ENCODE measurements at places on chromosomes 16 and 17.
A peak's percentile ranks its signal among the peaks of the same experiment; 100 is the strongest.

DNA sequence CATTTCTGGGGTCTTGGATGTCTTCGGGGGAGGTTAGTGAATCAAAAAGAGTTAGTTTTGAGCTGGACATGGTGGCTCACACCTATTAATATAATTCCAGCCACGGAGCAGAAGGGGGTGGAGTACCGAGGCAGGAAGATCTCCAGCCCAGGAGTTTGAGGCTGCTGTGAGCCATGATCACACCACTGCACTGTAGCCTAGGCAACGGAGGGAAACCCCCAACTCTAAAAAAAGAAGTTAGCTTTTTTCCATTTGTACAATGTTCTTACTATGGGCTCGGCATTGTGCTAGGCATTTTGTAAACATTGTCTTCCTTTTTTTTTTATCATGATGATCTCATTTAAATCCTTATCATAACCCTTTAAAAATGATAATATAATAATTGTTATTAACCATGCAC, 8.3 kb upstream of the SNF8 start:
- DNase-seq: no peak

- no peak for DNase-seq
Observed at GRCh38 chr16:12362482-12363458, 386.2 kb downstream of the SNX29 start.

DNA sequence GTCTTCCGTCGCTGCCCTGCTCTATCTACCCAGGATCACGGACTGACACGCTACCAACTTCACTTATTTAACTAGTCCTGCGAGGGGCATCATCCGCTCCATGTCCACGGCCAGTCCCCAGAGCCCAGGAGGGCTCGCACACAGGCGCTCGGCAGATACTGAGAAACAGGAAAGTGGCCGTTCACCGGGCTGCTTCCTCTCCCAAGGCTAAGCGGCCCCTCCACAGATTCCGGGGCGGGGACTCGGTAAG, 388 bp downstream of the OXLD1 start:
- peak; percentile 32 for DNase-seq

- no peak for DNase-seq
Observed at GRCh38 chr17:50584116-50584515, 23.6 kb downstream of the CACNA1G start.

DNA sequence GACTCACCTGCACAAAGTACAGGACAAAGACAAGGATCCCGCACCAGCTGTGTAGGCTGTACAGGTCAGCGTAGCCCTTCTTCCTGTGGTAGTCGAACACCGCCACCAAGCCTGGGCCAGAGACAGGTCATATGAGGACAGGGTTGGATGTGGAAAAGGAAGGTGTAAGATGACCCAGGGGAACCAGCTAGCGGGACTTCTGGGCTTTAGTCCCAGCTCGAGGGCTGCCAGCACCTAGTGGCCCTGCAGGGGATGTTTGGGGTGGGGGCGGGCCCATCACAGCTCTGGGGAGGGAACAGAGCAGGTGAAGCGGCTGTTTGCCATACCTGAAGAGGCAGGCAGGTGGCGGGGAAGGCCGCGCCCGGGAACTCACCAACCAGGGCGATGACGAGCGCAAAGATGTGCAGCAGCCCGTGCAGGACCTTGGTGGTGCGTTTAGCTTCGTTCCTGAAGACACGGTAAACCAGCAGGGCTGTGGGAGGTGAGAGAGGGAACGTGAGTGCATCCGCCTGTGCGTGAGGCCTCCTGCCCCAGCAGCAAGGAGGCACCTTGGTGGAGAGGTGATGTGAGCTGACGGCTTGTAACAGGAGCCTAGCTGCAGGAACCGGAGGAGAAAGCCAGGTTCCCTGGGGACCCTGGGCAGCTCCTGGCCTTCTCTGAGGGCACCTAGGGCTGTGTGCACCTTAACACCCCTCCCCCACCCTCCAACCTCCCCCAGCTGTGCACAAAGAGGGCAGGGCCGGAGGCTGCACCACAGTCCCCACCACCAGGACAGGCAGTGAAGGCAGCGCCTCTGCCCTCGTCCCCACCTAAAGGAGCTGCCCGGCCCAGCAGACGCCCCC, 10.2 kb downstream of the CYB561 start:
- no peak for DNase-seq

- DNase-seq: no peak
Observed at GRCh38 chr17:28385406-28385805, 13.9 kb downstream of the SARM1 start.

DNA sequence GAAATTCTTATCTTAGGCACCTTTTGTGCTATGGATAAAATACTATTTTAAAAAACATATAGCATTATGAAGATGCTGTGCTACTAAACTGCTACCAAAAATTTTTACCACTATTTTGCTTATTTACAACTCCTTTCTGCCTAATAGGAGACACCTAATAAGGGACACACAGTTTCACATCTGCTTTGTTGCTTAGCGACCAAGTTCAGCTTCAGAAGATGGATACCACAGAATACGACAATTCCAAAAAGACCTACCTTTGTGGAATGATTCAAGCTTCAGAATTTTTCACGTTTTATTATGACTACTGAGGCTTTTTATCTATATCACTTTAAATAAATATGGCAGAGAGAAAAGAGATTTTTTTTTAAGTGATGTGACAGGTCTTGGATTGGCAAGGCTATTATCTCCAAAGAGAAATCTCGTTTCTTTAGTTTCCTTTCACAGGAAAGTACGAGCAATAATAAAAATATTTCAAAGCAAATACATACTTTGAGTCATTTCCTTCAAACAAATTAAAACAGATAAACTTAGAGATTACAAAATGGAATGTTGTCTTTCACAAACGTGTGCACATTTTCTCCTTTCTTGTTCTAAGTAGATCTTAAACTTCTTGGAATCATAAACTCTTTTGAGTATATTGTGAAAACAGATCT, 35.4 kb downstream of the SPAG9 start:
- DNase-seq: no peak

DNA sequence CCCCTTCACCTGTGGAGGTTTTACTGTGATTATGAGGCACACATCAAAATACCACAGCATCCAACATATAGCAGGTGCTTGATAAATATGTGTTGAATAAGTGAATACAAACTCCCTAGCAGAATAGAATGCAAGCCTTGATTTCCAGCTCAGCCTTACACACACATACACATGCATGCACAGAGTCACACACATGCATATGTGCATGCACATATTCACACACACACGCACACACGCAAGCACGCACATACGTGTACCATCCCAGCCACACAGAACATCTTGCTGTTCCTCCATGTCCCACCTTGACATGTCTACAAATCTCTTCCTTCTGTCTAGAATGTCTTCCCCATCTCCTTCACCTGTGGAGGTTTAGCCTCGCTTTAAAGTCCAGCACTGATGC, 160.1 kb downstream of the GRIN2A start:
- no peak for DNase-seq
